ENCODE measurements at places on chromosomes 16 and 17.

GRCh38 chr17:44005527-44006271 is 1.3 kb downstream of the NAGS start:
- DNase-seq = peak; percentile 51

- peak; percentile 40 for DNase-seq
These were observed 61.6 kb downstream of the SKAP1 start for GRCh38 chr17:48368352-48368908.

DNA sequence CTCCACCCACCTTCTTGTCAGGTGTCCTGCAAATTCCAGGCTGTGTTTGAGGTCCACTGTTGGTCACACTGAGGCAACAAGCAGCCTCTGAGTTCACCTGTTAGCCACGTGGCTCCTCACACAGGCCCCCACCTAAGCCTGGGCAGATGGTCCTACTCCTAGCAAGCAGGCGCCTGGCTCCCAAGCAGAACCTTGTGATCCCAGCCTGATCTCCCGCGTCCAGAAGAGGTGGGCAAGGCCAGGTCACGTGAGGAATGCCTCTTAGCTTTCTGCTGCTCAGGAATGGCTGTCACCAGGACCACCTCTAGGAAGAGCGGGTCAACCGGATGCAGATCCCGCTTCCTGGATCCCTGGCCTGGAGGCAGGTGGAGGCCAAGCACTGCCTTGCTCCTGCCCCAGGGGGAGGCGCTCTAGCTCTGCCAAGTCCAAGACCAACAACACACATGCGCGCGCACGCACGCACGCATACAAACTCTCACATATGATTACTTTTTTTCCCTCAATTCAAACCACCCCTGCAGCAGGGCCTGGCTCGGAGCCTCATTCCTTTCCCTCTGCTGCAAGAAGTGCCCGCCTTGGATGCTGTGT is 9.5 kb downstream of the CYB561 start:
- DNase-seq = peak; percentile 23

- DNase-seq = no peak
These were observed 431.3 kb downstream of the HS3ST3B1 start for GRCh38 chr17:14732211-14732610.

GRCh38 chr17:78829477-78829876 is 11.1 kb downstream of the USP36 start:
- no peak for DNase-seq

DNA sequence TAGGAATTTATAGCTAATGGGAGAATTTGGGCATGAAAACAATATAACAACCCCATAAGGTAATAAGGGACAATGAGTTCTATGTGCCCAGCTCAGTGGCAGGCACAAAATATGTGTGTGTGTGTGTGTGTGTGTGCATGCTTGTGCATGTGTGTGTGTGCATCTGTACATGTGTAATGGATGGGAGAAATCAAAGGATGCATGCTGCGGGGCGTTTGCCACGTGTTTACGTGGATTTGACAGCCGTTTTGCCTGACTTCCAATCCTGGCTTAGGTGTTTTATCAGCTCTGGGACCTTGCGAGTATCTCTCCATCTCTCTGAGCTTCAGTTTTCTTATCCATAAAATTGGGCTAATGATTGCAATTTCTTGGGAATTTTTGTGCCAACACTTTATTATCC is 108.4 kb downstream of the IRX5 start:
- DNase-seq = no peak

DNA sequence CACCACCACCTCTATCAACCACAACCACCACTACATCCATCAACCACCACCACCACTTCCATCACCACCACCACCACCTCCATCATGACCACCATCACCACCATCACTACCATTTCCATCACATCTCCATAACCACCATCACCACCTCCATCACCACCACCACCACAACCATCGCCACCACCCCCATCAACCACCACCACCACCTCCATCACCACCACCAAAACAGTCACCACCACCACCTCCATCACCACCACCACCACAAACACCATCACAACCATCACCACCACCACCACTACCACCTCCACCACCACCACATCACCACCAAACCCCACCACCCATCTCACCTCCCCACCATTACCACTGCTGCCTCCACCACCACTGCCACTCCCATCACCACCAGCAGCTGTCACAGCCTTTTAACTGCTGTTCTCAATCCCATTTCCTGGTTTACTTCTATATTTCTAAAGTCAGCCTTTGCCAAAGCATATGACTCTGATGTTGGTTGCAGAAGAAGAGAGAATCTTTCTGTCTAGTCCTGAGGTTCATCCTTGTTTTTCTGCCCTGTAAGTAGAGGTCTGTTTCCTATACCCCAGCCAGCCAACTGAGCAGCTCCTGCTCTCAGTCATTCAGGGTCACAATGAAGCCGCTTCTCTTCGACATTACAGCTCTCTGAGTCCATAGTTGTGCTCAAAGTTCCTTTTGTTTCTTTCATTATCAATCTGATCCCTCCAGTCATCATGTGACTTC is 14.0 kb downstream of the MARCHF10 start:
- no peak for DNase-seq

DNA sequence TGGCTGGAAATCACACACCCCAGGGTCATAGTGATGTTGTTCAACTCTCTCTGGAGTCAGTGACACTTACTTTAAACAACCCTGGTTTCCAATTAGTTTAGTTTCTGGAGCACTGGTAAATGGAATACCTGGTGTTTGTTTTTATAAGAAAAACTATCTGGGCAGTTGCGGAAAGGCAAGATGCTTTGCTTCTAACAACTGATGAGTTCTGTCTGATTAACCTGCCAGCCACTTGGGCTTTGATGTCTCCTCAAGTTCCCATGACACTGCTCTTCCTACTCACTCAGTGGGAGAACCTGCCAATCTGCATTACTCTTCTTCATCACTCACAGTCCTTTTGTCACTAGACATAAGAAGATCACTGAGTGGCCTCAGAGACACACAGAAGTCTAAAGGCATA is 78.7 kb upstream of the MTMR4 start:
- DNase-seq = no peak

- DNase-seq = no peak
These were observed 10.9 kb upstream of the TMEM170A start for GRCh38 chr16:75475420-75475847.

DNA sequence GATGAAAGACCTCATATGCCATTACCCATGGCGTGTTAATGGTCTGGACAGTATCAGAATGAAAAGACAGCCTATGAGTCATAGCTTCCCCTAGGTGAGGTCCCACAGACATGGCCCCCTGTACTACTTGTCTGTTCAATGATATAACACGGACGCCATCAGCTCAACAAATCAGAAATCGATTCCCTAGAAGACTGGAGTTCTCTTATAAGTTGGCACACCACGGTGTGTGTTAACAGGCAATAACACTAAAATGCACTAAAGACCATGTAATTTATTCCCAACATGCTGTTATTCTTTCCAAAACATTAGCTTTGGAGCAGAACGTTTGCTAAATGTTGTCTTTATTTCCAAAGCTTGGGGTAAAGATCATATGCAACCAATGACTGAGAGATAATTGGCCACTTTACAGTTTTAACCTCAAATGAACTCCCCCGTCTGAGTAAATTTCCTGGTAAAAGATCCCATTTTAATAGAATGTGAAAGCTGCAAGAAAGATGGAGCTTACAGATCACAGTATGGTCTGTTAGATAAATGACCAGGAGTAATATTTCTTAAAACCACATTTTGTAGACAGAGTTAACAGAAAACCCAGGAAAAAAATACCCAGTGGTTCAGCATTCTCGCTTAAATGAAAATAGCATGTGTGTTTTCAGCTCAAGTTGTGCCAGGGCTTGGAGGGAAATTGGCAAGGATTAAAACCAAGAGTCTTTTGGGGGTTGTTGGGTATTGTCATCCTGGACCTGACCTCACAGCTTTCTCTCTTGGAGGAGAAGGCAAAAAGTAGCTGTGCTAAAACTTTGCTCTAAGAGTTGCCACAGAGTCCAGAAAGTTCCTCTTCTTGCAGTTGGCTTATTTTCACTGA is 65.9 kb downstream of the PCTP start:
- peak; percentile 24 for DNase-seq

DNA sequence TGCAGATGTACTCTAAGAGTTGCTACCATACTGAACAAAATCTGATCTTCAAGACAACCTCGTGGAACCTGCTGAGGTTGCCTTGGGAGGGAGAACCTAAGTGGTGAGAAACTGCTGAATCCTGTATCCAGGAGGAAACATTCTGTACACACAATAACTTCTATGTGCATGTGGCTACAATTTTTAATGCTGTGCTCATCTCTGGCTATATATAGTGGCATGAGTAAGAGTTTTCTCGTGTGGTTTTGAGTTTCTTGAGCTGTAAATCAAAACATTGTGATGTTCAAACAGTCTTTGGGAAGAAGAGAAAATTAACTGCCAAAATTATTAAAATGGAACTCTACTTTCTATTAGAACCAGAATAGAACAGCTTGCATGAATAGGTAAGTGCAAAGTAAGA is 206.8 kb downstream of the CA10 start:
- no peak for DNase-seq

DNA sequence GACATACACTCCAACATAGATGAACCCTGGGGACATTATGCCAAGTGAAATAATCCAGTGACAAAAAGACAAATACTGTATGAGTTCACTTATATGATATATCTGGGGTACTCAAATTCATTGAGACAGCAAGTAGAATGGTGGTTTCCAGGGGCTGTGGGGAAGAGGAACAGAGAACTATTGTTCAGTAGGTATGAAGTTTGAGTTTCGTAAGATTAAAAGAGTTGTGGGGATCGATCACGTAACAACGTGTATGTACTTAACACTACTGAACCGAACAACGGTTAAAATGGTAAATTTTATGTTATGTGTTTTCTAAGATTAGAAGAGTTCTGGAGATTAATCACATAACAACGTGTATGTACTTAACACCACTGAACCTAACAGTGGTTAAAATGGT is 100.8 kb downstream of the HS3ST3A1 start:
- no peak for DNase-seq

DNA sequence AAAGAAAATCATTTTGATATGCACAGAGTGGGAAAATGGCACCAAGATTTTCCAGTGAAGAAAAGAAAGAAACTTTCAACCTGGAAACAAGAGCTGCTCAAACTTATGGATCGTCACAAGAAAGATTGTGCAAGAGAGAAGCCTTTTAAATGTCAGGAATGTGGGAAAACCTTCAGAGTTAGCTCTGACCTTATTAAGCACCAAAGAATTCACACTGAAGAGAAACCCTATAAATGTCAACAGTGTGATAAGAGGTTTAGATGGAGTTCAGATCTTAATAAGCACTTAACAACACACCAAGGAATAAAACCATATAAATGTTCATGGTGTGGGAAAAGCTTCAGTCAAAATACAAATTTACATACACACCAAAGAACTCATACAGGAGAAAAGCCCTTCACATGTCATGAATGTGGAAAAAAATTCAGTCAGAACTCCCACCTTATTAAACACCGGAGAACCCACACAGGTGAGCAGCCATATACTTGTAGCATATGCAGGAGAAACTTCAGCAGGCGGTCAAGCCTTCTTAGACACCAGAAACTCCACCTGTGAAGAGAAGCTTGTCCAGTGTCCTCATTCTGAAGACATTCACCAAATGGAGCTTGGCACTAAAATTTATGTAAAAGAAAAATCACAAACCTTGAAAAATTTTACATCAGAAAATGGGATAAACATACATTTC is 12.2 kb downstream of the ZNF75A start:
- peak; percentile 53 for DNase-seq

- no peak for DNase-seq
These were observed 69.4 kb downstream of the ZDHHC7 start for GRCh38 chr16:84941921-84942320.

DNA sequence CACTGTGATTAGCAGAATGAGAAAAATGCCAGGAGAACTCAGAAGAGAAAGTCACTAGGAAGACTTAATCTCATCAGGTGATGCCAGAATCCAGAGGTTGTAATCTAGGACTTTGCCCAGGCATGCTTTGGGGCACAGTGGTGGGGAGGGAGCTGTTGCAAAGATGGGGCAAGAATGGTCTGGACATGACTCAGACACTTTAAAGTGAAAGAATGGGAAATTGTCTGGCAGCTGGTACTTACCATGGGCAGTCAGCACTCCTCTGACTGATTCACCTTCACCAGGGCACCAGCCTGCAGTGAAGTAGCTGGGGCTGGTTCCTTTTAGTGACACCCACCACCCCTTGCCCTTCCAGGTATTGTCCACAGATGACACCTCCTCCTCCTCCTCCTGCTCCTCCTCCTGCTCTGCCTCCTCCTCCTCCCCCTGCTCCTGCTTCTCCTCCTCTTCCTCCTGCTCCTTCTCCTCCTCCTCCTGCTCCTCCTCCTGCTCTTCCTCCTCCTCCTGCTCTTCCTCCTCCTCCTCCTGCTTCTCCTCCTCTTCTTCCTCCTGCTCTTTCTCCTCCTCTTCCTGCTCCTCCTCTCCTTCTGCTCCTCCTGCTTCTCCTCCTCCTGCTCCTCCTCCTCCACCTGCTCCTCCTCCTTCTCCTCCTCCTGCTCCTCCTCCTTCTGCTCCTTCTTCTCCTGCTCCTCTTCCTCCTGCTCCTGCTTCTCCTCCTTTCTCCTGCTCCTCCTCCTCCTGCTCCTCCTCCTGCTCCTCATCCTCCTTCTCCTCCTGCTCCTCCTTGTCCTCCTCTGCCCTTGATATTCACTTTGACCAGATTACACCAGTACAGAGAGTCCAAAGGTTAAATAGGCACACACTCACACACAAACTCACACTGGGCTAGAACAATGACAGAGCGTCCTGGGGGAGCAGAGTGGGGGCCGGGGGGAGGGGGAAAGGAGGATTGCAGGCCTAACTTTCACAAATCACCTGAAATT is at the start of gene CHD9NB:
Gene CHD9NB, minus strand, starts transcription at position 379 of the 983 bp plus-strand sequence. CDS start 8,739 bp downstream, outside the sequence.
- peak; percentile 40 for DNase-seq

- DNase-seq = no peak
These were observed 14.4 kb upstream of the CLEC18A start for GRCh38 chr16:69936751-69937211.

DNA sequence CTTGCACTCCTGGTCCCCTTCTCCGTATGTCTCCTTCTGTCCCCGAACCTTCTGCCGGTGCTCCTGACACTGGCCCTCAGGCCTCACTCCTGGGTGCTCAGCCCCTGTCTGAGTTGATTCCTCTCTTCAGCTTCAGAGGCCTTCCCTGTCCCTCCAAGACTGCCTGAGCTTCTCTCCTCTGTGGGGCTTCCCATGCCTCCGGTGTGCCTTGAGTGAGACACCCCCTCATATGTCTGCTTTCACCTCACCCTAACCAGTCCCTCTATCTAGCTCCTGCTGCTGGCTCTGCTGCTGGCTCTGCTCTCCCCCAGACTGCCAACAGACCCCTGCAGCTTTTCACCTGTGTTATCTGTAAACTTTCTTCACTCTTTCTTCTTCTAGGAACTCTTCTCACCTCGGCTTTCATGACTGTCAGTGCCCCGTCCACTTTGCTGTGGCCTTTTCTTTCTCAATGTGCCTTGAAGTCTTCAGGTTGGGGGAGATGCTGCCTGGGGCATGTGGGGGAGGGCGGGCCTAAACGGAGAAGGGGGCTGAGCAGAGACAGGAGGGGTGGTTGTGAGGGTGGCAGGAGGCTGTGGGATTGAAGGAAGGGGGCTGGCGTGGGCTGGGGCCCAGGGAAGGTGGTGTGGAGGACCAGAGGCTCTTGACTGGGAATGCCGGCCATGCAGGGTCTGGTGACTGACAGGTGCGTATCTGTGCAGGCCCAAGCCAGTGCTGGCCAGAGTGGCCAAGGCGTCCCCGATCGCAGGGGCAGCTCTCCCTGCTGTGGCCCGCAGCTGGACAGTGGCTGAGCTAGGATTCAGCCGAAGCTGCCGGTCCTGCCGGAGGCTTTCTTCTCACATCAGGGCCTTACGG is 81.3 kb downstream of the METRNL start:
- DNase-seq = no peak

- no peak for DNase-seq
These were observed 3.5 kb downstream of the GRB2 start for GRCh38 chr17:75402026-75402425.

GRCh38 chr16:53024045-53024444 is 28.7 kb downstream of the CHD9NB start:
- no peak for DNase-seq

GRCh38 chr17:1608676-1609075 is 20.0 kb downstream of the SLC43A2 start:
- no peak for DNase-seq

Measured in erythroblast (primary cell).